ENCODE measurements at places on chromosomes 1 and 21.

DNA sequence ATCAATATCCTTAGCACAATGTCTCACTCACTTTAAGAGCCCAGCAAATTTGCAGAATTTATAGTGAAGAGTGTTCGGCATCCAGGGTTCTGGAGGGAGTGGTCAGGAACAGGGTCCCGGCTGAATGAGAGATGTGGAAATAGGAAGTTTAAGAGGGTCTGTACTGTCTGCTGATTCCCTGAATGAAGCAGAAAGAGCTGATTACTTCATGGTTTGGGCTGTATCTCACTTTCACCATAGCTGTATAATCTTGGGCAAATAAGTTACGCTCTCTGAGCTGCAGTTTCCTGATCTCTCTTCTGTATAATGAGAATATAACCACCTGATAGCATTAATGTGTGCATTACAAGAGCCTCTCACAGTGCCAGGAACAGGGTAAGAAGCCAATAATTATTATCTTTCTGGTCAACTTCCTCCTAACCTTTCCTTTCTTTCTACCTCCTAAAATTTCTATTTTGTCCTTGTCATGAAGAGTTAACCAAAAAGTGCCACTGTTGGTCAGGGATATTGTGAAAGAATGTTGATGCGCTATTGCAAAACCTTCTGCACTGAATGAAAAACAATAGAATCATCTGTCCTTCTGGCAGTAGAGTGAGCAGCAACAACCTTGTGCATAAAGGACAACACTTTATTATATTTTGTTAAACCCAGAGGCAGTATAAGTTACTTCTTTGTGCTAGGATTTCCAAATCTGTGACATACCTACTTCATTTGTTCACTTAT, 14.7 kb upstream of the PTGFR start:
- no peak for DNase-seq

DNA sequence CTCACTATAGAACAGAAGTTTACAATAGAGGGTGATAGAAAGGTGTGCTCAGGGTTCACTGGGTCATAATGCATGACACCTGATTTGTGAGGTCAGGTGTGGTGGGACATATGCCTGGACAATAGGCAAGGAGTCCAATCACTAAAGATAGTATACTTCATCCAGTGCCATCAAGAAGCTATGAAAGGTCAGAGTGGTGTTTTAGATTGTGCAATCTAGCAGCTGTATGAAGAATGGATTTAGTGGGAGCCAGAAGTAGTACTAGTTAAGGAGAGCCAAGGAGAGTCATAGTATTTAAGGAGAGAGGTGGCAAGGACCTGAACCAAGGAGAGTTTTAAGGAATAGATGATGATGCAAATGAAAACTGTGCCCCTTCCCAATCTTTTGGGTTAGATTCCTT, 80.6 kb upstream of the C1orf105 start:
- DNase-seq = no peak

- no peak for DNase-seq
These were observed 6.4 kb downstream of the SCNN1D start for GRCh38 chr1:1286313-1287261.

- DNase-seq = no peak
These were observed 122.2 kb upstream of the VAMP3 start for GRCh38 chr1:7648761-7649384.

DNA sequence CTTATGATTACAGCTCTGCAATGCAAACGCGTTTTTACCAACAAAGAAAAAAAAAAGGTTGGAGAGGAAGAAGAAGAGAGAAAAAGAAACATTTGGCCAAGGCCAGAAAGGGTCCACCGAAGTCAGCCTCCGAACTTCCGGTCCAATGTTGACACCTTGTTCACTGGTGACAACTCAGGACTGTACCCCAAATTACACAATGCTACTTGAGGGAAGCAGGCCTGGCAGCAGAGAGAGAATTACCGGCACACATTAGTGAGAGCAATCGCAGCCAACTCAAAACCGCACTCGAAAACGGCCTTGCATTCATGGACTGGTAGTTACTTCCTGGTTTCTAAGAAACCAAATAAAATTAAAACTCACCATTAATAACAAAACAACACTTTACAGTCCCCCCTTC, 652.5 kb downstream of the KIF26B start:
- DNase-seq = no peak

DNA sequence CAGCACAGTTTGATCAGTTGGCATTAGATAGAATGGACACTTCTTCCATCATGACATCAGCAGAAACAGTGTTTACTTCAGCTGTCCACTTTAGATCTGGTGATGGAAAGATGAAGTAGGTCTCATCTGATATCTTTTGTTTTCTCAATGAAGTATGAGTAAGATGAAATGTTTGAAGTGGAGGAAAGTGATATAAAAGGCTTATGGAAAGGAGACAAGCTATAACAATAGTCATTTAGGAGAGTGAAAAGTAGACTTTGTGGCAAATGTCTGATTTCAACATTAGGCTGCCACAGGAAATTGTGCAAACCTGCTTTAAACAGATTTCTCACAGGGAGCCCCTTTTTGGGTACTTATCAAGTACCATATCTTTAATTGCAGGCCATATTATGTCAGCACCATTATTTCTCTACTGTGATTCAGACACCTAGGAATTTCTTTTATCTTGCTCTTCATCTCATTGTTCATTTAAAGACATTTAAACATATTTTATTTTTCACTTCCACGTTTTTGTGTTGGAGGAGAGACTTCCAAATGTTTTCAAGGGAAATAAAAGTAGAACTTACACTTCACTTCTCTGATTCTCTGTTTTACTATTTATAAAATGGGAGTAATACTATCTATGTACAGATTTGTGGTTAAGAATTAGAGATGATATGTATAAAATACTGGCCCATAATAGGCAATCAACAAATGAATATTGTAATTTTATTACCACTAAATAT, 18.1 kb downstream of the PDC start:
- DNase-seq = no peak
